ENCODE measurements at places on chromosomes 2 and 18.

GRCh38 chr2:241459520-241459919, 48.9 kb downstream of the STK25 start:
- DNase-seq: no peak

DNA sequence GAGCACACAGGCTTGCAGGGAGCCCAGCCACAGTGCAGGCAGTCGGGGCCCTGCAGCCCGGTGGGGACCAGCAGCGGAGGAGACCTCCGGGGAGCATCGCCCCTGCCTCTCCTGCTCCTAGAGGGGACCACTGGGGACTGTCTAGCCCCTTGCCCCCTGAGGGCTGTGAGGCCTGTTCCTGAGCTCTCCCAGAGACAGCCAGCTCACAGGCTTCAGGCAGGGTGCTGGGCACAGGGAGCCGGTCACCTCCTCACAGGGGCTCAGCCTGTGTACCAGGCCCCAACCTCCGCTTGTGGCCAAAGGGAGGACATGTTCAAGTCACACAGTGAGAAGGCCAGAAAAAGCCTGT, 3.5 kb upstream of the NMUR1 start:
- DNase-seq: no peak

GRCh38 chr2:216677439-216678097, 17.8 kb downstream of the IGFBP5 start:
- DNase-seq: no peak

DNA sequence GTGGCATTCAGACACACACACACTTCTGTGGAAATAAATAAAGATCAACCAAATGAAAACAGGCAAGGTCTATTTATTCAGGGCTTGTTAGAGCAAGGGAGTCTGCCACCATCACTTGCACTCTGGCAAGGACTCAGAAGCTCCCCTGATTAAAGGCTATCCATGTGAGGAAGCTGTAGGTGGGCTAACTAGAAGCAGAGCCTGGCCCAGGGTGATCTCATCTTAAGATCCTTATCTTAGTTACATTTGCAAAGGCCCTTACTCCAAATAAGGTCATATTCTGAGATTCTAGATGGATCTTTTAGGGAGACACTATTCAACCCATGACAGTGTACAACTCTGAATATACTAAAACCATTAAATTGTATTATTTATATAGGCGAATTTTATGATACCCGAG, 190.0 kb upstream of the SRD5A2 start:
- DNase-seq: no peak

GRCh38 chr2:195164930-195165329, 492.1 kb upstream of the SLC39A10 start:
- no peak for DNase-seq

- DNase-seq: no peak
Observed at GRCh38 chr2:60292242-60292641, 261.2 kb downstream of the BCL11A start.

DNA sequence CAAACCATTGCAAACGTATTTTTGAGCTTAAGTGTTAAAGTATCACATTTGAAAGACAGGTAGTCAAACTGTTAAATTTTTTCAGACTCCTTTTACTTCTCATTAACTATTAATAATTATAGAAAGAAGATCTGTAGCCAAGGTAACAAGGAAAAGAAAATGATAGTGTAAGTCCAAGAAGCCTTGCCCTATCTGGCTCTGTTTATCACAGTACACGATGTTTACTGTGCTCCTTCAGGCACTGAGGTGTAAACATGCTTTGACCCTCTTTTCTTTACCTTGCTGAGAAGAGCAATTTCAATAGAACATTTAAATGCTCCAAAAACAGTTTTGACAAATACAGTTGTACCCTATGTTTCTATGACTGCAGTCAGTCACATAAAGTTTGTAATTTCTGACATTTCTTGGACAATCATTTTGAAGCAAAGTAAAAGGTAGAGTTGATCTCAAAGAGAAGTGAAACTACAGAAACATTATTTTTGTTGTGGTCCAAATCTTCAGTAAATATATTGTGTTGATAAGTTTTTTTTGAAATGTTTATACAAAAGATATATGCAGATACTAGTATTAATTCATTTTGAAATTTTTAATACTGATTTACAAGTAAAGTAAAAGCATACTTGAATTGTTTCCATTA, 152.6 kb upstream of the KYNU start:
- DNase-seq: no peak

GRCh38 chr2:240402566-240403272, 32.7 kb upstream of the GPC1 start:
- DNase-seq: no peak

GRCh38 chr2:16871411-16871810, 205.8 kb upstream of the CYRIA start:
- no peak for DNase-seq

DNA sequence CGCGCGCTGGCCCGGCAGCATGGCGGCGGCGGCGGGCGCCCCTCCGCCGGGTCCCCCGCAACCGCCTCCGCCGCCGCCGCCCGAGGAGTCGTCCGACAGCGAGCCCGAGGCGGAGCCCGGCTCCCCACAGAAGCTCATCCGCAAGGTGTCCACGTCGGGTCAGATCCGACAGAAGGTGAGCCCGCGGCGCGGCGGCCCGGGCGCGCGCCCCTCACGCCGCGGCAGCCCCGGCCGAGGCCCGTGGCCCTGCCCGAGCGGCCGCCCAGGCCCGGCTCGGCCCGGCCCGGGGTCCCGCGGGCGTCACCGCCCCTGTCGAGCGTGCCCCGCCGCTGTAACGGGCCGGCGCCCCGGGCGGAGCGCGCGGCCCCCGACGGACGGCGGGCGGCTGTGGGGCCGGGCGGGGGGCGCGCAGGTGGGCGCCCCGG, 218 bp downstream of the DGKD start:
- DNase-seq: no peak

Measured in glomerular endothelial cell (primary cell).